ENCODE measurements at places on chromosomes 1 and 21.

- DNase-seq, result no peak
These were observed 163.5 kb upstream of the IVNS1ABP start for GRCh38 chr1:185480545-185480944.

GRCh38 chr1:223820971-223821370 is 24.8 kb downstream of the TP53BP2 start:
- DNase-seq, result no peak

- no peak for DNase-seq
These were observed 10.5 kb upstream of the IRF2BP2 start for GRCh38 chr1:234620272-234621126.

GRCh38 chr1:151289991-151290708 is 8.1 kb downstream of the ZNF687 start:
- DNase-seq, result no peak

GRCh38 chr1:116558571-116558970 is 12.3 kb downstream of the CD58 start:
- DNase-seq, result no peak

DNA sequence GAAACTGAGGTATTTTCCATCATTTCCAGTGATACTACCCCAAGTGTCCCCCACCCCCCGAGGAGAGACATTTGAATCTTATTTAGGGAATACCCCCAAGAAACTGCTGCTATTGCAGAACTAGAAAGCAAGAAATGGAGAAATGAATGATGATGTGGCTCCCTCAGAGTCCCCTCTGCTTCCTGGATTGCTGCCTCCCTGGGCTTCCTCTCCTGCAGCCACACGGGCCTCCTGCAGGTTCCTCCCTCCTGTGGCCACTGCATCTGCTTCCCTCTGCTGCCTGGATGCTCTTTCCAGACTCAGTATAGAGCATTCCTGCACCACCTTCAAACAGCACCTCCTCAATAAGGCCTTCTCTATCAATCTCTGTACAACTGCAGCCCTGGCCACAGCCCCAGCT is 69.3 kb downstream of the SLC25A24 start:
- DNase-seq, result no peak

DNA sequence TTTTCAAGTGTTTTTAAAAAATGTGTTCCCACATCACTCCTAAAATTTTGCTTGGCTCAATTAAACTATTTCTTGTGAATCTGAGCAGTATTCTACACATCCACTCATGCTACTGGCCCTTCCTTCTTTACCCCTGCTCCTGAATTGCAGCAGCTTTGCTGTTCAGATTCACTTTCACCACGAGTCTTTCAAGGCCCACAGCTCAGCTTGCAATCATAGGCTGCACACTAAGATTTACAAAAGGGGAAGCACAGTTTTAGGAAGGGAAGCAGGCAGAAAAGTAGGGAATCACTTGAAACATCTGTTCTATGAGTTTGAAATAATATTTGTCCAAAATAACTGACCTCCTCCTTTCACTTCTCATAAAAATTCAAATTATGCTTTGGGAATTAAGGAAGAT is 70.9 kb upstream of the EDEM3 start:
- no peak for DNase-seq

DNA sequence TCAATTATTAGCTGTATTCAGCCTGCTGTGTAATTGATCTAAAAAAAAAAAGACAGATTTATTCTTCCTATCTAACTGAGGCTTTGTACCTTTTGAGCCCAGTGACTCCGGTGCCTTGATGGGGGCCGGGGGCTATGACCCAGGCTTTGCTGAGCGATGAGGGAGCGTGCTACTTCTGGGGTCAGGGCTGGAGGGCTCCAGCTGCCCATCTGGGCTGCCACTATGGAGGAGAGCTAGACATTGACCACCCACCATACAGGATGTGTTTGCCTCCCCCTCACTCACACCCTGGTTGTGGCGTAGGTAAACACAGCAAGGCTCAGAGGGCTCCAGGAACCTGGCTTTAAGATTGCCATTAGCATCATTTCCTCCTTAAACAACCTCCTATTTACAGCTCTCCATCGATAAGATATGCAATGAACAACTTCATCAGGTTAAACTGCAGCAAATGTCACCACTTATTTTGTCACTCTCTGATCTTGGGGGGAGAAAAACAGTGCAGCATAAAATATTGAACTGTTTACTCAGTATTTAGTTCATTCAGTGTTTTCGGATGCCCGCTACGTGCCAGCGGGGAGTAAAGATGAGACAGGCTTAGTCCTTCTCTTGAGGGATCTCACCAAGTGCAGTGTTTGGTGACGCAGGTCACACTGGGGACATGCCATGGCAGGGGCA is 231.6 kb downstream of the KIF26B start:
- DNase-seq, result no peak

DNA sequence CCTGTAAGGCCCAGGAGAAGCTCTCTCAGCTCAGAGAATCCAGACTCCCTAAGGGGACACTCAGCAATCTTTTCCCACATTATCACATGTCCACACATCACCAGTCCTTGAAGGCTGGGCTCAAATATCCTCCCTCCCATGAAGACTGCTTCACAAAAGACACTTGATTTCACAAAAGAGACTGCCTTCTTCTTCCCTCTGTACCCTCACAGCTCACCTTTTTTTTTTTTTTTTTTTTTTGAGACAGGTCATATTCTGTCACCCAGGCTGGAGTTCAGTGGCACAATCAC is 1.5 kb downstream of the CD58 start:
- no peak for DNase-seq

GRCh38 chr1:97105531-97105930 is 383.9 kb downstream of the PTBP2 start:
- DNase-seq, result no peak

GRCh38 chr1:6872573-6873261 is 87.5 kb downstream of the CAMTA1 start:
- no peak for DNase-seq

GRCh38 chr1:176567190-176567794 is 104.3 kb downstream of the PAPPA2 start:
- no peak for DNase-seq

DNA sequence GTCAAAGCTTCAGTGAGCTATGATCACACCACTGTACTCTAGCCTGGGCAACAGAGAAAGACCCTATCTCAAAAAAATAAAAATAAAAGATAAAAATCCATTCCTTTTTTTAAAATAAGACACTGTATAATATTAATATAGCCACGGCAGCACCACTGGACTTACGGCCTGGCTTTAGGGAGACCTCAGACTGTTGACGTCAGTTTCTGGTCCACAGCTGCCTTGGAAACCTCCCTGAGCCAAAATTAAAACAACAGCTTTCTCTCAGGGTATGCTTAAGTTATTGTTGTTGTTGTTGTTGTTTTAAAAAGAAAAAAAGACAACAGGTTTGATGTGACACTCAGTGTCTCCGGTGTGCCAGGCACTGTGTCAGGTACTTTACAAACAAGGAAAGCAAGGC is 42.0 kb downstream of the CAPZB start:
- no peak for DNase-seq

DNA sequence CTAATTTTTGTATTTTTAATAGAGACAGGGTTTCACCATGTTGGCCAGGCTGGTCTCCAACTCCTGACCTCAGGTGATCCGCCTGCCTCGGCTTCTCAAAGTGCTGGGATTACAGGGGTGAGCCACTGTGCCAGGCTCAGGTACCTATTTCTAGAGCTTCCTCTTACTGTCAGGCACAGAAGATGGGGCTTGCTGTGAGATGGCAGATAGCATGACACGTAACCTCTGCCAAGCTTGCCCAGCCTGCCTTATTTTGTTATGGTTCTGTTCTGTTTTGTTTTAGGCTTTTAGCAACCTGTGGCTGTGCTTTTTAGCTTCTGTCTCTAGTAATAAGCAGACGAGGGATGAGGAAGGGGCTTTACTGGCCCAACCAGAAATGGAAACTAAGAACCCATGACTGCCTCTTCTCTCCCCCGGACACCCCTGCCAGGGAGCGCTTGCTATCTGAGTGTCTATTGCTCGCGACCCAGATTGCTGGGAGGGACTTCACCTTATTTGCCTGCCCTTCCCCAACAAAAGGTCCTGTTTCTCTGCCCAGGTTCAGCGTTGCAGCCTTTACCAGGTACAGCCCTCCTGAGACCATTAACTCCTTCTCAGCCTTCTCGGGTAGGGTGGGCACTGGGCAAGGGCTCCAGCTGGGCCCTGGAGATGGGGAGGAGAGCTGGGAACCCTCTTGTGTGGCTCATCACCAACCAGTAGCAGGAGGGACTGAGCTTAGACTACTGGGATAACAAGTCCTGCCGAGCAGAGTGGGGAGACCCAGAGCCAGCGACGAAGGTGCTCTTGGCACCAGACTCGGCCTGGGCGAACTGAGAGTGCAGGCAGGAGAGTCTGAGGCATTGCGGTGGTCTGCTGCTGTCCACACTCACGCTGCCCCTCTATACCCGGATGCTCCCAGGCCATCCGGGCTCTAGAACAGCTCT is 13.5 kb upstream of the LGR6 start:
- no peak for DNase-seq

DNA sequence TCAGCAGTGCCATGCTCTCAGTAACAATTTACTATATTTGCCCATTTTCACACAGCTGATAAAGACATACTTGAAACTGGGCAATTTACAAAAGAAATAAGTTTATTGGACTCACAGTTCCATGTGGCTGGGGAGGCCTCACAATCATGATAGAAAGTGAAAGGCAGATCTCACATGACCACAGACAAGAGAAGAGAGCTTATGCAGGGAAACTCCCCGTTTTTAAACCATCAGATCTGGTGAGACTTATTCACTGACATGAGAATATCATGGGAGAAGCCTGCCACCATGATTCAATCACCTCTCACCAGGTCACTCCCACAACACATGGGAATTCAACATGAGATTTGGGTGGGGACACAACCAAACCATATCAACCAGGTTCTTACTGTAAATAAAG is 112.1 kb upstream of the C1orf87 start:
- no peak for DNase-seq

- no peak for DNase-seq
These were observed 48.6 kb upstream of the COL6A1 start for GRCh38 chr21:45932922-45933502.

GRCh38 chr1:37017720-37018119 is 16.6 kb downstream of the GRIK3 start:
- no peak for DNase-seq

DNA sequence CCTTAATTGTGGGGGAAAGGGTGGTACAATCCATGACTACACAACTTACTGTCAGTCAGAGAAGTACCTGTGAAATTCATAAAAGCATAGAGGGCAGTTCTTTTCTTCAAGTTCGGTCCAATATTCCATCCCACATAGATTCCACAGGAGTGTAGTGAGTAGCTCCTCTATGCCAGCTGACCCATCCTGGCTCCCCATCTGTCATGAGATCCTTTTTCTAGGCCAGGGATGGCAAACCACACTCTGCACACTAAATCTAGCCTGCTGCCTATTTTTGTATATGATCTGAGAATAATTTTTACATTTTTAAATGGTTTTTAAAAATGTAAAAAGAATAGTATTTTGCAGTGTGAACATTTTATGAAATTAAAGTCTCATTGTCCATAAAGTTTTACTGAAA is 107.0 kb upstream of the TSPAN2 start:
- DNase-seq, result no peak

DNA sequence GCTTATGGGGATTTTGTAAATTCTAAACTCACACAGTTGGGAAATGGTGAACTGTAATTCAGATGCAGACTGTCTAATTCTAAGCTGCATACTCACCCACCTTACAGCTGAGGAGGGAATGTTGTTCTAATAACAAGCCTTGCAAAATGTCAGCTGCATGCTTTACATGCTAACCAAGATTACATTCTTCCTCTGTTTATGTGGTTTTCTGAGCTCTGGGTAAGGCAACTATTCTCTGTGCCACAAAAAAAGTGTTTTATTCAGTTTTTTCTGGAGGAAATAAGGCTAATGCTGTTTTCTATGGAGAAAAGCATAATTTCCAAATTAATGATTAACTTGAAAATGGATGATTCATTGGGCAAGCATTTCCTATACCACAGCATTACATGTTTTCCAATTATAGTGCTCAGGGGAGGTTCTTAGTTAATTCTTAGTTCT is 64.9 kb downstream of the RGS13 start:
- DNase-seq, result no peak

DNA sequence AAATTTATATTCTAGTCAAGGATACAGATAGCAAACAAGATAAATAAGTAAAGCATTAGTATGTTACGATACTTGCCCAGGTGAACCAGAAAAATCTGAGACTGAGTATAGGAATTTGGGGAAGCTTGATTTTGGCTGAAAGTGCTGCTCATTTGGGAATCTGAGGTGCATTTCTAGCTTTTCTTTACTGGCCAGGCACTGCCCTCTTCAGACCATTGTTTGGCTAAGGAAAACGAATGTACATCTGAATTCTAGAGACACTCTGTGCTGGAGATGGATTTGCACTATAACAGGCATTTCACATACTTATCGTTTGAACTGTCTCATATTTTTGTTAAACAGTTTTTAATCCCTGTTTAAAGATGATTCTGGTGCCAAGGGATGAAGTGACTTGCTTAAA is 23.4 kb downstream of the ARID1A start:
- DNase-seq, result no peak

Measured in caudate nucleus (tissue), 63 donors.